NCI-H1092 (cell line): ENCODE measurements at places on chromosomes 2 and 18.

DNA sequence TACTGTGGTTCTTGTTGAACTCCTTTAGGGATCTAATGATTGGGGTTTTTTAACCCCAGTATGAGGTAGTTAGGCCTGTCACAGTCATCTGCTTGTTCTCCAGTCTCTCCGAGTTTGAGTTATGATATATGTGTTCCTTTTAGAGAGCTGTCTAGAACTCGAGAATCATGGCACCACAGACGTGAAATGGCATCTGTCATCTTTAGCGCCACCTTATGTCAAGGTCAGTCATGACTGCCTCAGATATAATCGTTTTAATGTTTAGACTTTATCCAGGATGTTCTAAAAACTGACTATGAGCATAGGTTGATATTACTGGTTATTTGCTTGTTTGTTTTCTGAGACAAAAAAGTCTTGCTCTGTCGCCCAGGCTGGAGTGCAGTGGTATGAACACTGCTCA lies 112.2 kb downstream of the CEP192 start:
- no peak for DNase-seq

- DNase-seq = no peak
Observed at GRCh38 chr18:12053289-12053688, 40.4 kb upstream of the ANKRD62 start.

- no peak for DNase-seq
Observed at GRCh38 chr2:66364495-66365333, 70.2 kb upstream of the MEIS1 start.

DNA sequence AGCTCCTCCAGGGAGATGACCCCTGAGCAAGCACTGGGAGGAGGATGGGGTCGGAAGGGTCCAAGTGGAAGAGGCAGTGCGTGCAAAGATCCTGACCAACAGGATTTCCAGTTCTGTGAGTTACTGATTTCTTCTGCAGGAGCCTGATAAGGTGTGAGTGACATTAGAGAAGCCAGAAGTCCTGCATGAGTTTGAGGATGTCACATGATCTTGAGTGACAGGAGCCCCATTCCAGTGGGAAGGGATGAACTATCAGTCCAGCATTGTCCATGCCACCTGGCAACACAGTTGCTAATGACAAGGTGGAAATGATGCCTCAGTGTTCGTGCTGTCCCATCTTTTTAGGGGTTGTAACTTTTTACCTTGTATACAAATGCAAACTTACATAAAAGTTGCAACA lies 285.1 kb upstream of the HDAC4 start:
- no peak for DNase-seq

- no peak for DNase-seq
Observed at GRCh38 chr2:28602751-28603639, 107.1 kb downstream of the PLB1 start.

- no peak for DNase-seq
Observed at GRCh38 chr2:71932037-71932779, 215.5 kb downstream of the CYP26B1 start.

GRCh38 chr2:197904446-197904845 lies 100.1 kb downstream of the PLCL1 start:
- DNase-seq = no peak

DNA sequence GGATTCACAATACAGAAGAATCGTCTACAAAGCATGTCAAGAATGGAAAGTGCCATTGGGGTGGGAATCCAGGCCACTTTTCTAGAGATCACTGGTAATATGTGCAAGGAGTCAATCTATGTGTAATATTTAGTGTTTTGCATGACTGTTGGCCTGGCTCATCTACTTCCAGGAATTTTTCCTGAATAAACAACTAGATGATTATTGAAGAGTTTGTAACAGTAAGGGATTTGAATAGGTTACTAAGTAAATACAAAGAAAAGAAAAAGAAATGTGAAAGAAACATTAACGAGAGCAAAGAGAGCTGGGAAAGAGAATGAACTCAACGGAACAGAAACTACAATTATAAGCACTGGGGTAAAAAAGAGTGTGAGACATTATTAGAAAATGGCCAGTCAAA lies 406.0 kb downstream of the TGIF1 start:
- DNase-seq = no peak

- DNase-seq = peak; percentile 41
Observed at GRCh38 chr2:11692966-11693521, 23.0 kb upstream of the NTSR2 start.

DNA sequence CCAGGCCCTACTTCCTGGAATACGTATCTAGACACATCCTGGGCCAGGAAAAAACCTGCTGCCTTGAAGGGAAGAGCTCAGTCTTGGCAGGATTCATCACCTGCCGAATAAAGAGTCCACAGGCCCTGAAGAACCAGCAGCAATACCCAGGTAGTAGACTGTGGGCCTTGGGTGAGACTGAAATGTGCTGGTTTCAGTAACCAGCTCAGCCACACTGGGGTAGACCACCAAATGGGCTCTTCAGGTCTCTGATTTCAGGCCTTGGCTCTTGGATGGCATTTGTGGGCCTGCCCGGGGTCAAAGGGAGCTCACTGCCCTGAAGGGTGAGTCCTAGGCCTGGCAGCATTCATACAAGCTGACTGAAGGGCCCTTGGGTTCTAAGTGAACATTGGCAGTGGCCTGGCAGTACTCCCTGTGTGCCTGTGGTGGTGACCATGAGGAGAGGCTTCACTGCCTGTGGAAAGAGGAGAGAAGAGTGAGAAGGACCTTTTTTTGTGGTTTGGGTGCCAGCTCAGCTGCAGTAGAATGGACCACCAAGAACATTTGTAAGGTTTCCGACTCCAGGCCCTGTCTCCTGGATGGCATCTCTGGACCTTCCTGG lies 175.1 kb downstream of the ANKRD30B start:
- no peak for DNase-seq

GRCh38 chr2:227933884-227934283 lies 62.5 kb downstream of the DAW1 start:
- DNase-seq = no peak

DNA sequence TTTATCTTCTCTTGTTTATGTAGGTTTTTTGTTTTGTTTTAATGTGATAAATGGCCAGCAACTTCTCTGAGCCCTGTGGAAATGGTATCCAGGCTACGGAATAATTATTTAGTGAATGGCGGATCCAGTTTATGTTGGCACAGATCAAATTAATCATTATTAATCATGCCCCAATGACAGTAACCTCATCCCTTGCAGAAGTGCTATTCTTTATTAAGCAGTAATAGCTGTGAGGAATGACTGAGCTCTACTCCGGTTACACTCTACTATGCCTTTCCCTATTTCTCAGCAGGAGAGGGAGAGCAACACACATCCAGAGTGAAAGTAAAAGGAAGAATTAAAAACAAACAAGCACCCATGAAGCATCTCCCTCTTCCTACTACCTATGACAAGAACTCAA lies 84.8 kb downstream of the SETBP1 start:
- DNase-seq = no peak

DNA sequence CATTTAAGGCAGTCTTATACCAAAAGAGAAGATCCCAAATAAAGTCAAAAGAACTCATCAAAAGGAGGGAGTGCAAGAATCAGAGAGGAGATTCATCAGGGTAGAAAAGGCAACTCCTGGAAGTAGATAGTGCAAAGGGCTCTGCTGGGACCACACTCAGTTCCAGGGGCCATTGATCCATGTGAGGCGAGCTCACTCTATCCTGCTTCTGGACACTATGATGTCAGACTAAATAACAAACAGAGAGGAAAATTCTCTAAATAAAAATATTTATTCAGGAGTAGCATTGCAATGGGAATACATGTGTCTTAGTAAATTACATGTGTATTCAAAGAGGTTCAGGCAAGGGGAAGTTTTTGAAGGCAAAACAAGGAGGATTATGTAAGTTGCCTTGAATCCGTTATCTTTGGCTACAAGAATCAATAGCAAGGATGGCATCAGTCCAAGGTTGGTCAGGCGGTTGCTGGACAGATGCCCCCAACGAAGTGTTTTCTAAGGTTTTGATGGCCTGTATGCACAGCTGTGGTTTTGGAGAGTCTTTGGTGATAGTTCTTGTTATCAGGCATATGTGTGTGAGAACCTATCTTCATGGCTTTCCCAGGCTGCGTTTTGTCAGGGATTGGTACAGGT lies 13.2 kb upstream of the SERPINB12 start:
- no peak for DNase-seq

DNA sequence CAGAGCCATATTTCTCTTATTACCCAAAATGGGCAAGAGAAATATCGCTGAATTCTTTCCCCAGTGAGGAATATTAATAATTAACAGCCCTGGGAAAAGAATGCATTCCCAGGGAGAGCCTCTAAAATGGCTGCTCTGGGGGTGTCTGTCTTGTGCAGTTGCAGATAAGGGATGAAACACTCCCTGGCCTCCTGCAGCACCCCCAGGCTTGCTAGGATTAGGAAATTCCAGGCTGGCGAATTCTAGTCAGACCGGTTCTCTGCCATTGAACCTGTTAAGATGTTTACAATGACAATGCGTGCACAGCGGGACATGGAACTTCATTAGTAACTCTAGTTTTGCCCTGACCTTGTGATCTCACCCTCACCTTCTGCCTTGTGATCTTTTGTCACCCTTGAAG lies 24.5 kb downstream of the MRPL30 start:
- DNase-seq = no peak

DNA sequence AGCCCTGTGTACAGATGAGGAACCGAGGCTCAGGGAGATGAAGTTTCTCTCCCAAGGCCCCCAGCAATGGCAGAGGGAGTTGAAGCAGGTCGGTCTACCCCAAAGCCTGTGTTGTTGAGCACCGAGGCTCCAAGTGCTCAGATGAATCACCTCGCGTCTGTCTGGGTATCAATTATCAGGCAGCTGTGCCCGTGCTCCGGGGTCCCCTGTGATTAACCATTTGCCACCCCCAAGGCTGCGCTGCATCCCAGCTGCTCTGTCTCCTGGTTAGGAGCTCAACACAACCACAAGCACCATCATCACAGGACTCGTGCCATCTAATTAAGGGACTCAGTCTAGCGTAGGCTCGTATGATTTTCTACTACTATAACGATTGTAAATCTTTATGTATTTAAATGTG lies 27.1 kb downstream of the LIPG start:
- DNase-seq = no peak

GRCh38 chr2:144240656-144241339 lies 279.1 kb downstream of the ZEB2 start:
- no peak for DNase-seq

GRCh38 chr18:10797896-10798295 lies 272.1 kb downstream of the NAPG start:
- no peak for DNase-seq

DNA sequence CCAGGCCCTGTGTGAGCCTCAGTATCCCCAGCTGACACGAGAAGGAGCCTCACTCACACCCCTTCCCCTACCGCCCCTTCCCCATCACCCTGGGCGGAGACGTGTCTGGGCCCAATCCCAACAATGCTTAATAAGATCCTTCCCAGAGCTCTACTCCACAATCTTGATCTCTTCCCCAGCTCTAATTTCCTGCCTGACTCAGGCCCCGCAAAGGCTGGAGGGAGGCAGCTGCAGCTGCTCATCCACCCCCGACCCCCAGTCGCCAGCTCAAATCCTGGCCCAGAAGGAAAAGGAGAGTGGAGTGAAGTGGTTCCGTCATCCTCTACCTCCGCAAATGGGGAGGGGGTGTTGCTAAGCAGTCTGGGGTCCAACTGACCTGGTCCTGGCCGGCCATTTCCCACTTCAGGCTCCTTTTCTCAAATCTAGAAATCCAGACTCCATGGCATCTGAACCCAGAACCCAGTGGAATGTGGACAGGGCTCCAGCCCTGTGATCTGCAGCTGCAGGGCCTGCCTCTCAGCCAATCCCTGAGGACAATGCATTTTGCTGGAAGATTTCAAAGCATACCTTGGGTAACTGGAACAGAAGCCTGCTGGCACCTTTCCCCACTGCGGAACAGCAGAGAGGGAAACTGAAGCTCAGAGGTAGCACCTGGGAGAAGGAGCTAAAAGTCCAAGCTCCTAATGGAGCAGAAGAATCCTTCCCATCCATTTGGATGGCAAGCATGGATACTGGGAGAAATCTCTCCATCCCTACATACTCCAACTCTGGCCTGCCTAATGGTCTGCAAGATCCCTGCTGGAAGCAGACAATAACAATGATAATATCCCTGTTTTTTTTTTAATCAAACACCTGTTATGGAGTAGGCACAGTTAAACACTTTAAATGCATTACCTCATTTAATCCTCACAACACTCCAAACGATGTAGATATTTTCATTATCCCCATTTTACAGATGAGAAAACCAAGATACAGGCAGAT lies 5.6 kb upstream of the TNS1 start:
- no peak for DNase-seq

DNA sequence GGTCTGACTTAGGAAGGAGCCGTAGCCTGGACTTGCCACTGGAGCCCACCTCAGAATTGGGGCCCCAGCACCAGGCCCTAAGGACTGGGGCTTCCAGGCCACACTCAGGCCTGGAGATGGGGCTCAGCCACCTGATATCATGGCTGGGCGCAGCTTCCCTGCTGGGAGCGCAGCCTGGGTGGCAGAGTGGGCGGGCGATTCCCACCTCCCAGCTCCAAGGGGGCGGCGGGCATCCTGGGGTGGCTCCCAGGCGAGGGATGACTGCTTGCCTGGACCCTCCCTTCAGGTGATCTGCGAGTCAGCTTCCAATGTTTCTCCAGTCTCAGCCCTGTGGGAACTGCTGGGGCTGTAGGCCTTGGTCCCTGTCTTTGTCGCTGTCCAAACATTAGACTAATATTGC lies 20.1 kb downstream of the GPR35 start:
- DNase-seq = no peak

DNA sequence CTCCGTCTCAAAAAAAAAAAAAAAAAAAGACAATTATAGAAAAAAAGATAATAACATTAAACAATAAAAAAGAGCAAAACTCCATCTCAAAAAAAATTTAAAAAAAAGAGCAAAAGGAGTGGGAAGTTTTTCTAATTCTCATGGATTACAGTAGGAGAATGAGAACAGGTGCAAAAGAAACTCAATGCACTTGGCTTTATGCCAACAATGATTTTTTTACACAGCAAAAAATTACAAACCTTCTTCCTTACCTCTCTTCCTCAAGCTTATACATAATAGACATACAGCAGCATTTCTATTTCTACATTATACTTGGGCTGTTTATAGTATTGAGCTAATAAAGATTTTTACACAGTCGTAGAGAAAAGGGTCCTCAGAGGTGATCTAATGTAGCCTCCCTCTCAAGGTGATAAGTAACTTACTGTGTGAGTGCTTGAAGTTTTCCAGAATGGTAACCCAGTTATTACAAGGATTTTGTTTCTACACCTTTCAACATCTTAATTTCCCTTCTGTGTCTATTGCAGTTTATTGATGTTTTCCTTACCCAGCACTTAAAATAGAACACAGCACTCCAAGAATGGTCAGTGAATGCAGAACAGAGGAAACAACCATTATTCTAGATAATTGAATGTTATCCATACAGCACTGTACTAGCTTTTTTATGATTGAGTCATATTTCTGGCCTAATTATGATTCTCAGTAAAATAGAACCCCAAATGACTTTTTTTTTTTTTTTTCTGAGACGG lies 34.9 kb upstream of the RNF138 start:
- DNase-seq = no peak
